G401 (cell line): ENCODE measurements at places on chromosomes 2 and 18.
A peak's percentile ranks its signal among the peaks of the same experiment; 100 is the strongest.

- DNase-seq: no peak
Measured at GRCh38 chr2:222319586-222320435, 21.0 kb upstream of the PAX3 start.

DNA sequence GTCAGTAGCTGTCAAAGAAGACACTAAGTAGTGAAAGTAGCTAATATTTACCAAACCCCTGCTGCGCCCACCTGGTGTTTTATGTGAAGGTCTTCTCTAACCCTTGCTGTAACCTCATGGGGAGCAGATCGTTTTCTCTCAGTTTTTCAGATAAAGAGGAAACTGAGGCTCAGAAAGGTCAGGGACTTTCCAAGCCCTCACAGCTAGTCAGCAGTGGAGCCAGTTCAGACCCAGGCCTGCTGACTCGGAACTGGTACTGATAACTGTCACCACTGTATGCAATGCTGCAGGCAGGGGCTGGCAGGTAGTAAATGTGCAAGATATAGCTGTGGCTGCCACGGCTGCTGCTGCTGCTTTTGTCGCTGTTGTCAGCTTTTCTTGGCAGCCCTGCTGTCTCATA is 69.1 kb downstream of the LRRFIP1 start:
- no peak for DNase-seq

DNA sequence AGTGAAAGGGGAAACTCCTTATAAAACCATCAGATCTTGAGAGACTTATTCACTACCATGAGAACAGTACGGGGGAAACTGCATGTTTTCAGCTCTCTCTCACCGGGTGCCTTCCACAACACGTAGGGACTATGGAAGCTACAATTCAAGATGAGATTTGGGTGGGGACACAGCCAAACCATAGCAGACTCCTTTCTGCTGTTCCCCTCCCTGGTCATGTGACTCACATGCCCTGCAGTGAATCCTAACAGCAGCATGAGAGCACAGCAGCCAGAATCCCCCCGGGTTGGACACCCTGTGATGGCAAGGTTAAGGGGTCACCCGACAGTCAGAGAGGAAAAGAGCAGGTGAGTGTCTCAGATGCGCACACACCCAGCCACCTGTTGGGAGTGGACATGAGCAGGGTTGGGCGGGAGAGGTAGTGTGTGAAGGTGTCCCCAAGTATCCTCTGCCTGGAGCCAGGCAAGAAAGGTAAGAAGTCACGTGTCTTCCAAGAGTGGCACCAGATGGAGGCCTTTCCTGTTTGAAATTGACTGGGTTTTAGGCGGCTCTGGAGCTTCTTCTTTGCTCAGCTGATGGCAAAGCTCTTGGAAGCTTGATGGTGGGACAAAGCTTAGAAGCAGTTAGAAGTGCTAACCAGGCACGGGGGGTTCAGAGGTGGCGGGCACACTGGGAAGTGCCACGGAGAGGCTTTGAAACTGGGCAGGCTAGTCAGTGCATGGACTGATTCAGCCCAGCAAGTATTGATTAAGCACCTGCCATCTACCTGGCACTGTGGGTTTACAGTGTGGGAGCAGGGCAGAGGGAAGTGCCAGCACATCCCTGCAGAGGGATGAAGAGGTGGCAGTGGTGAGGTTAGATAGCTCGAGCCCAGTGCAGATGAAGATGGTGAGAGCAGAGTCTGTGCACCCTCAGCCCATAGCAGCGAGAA is 68.7 kb downstream of the RHOB start:
- DNase-seq: no peak

DNA sequence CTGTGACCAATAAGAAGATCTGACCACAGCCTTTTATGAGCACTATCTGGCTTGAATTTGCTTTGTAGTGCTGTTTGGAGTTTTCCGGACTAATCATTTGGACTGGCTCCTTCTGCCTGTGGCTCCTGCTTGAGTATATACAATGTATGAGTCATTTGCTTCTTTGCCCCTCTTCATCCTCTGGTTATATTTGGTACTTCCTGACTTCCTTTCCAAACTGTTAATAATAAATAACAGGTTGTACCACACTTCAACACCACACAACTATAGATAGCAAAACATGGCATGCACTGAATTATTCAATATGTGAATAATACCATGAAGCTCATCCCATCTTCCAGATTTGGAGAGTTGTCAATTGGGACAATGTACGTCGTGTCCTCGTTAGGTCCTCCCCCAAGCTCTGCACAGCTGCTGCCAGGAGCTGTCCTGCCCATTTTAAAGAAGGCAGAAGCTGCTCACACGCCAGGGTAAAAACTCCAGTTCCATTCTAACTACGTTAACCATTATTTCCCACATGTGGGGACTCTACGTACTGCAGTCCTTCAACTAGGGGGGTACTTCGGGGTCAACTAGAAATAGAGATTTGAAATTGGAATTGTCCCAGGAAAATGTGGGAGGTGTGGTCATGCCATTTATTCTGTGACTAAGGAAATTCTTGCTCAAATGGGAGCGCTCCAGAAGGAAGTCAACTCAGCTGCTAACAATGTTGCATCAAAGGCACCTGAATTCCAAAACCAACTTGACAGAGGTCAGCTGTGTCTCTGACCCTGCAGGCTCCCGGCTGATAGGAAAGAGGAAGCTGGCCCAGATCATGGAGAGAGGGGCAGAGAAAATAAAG is 38.1 kb downstream of the ST8SIA5 start:
- DNase-seq: no peak

- DNase-seq: peak; percentile 33
Measured at GRCh38 chr2:232276733-232277313, 101.7 kb upstream of the ALPP start.

GRCh38 chr2:54915101-54915500 is 135.2 kb downstream of the RTN4 start:
- peak; percentile 87 for DNase-seq

- DNase-seq: no peak
Measured at GRCh38 chr2:54469484-54470053, 13.4 kb downstream of the SPTBN1 start.

- no peak for DNase-seq
Measured at GRCh38 chr2:194116861-194117260, 1540.2 kb upstream of the SLC39A10 start.

GRCh38 chr18:5582849-5583681 is 39.3 kb upstream of the EPB41L3 start:
- no peak for DNase-seq

DNA sequence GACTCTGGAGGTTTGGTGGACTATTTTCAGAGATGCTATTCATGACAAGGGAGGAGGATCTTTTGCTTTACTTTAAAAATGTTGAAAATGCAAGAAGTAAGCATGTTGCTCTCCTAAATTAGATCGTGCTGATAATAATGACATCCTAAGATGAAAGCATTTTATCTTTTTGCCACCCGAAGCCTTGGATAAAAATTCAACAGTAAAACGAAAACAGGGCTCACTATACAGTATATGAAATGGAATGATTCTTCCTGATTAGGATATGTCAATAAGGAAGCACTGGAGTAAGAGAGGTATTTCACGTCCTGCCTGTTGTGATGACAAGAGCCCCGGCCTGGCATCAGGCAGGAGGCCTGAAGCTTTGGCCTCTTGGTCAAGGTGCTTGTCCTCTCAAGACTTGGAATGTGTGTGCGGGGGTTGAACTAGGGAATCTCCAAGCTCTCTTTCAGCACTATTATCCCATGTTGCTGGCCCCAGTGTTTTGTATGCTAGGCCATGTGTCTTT is 306.0 kb downstream of the MTX2 start:
- DNase-seq: no peak

- no peak for DNase-seq
Measured at GRCh38 chr2:235901243-235901642, 266.9 kb downstream of the GBX2 start.

- DNase-seq: no peak
Measured at GRCh38 chr2:186559370-186559769, 30.5 kb upstream of the ITGAV start.

- DNase-seq: peak; percentile 57
Measured at GRCh38 chr2:96404446-96405373, 69.1 kb downstream of the NCAPH start.

GRCh38 chr2:126699716-126700581 is 44.0 kb downstream of the GYPC start:
- DNase-seq: no peak

DNA sequence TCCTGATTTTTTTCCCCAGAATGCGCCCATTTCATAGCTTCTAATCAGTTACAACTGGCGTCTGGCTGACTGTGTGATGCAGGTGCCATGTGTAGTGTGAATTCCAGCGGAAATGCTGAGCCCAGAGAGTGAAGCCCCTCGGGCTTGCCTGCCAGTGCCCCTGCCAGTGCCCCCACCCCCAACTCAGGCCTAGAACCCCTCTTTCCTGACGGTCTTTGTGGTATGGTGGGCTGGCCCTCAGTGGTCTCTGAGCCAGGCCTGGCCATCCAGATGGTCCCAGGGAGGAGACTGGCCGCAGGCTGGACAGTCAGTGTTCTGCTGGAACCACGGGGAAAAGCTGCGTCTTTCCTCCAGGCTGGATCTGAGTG is 3.1 kb downstream of the RAMP1 start:
- DNase-seq: no peak

- no peak for DNase-seq
Measured at GRCh38 chr2:67524213-67524612, 127.1 kb downstream of the ETAA1 start.

DNA sequence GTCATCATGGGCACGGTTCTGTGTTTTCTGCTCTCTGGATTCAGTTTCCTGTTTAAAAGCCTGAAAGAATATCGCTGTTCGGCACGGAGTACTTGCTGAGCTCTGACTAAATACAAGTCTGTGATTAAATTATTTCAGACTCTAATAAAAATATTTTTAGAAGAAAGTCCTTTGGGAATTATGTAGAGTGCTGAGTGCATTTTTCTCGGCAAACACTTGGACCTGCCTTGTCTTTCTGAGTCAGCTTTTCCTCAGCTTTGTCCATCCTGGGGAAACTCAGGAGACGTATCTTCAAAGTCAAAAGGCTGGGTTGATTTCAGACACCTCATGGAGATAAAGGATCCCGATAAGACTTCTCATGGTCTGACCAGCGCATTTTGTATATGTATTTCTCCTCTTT is 45.9 kb downstream of the IL1R2 start:
- no peak for DNase-seq

DNA sequence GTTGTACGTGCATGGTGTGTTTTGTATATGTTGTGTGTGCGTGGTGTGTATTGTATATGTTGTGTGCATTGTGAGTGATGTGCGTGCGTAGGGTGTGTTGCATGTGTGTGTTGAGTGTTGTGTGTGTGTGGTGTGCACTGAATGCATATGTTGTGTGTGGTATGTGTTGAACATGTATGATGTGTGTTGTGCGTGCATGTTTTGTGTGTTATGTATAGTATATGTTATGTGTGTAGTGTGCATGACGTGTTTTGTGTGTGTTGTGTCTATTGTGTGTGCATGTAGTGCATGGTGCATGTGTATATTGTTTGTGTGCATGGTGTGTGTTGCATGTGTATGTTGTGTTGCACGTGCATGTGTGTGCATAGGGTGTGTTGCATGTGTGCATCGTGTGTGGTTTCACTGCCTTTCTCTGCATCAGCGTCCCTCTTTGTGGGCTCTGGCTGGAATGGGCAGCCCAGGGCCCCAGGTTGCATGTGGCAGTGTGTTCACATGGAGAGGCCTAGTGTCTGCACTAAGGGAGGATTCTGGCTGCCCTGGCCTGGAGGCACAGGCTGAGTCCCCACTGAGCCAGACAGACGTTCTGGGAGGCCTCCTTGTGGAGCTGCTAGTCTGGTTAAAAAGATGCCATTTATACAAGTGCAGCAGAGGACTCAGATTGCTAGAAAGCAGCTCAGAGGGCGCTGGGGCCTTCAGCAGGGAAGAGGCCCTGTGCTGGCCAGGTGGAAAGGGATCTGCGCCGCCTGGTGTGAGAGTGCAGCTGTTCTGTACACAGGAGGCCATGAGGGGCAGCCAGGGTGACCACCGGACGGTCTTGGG is 107.2 kb downstream of the FAM168B start:
- no peak for DNase-seq

GRCh38 chr2:196233021-196233804 is 61.8 kb upstream of the STK17B start:
- no peak for DNase-seq

DNA sequence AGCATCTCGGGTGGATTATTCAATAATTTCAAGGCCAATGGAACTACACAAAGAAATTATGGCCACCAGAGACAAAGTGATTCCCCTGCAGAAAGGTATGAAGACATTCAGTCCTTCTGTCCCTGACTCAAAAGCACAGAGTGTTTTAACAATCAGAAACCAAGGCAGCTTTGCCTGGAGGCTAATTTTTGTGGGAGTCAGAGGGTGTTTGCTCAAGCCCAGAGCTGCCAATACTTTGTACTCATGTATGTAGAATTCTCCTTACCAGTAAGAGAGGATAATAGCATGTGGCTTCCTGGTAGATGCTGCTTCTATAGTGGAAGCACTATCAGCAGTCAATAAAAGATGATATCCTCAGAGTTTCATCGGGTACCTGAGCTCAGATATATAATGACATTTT is 178.4 kb downstream of the KCNE4 start:
- DNase-seq: no peak

GRCh38 chr2:46983065-46983801 is 67.6 kb upstream of the MCFD2 start:
- DNase-seq: no peak

- DNase-seq: no peak
Measured at GRCh38 chr2:150742094-150742493, 254.6 kb upstream of the RND3 start.

GRCh38 chr18:579238-579637 is 942 bp upstream of the CETN1 start:
- no peak for DNase-seq

DNA sequence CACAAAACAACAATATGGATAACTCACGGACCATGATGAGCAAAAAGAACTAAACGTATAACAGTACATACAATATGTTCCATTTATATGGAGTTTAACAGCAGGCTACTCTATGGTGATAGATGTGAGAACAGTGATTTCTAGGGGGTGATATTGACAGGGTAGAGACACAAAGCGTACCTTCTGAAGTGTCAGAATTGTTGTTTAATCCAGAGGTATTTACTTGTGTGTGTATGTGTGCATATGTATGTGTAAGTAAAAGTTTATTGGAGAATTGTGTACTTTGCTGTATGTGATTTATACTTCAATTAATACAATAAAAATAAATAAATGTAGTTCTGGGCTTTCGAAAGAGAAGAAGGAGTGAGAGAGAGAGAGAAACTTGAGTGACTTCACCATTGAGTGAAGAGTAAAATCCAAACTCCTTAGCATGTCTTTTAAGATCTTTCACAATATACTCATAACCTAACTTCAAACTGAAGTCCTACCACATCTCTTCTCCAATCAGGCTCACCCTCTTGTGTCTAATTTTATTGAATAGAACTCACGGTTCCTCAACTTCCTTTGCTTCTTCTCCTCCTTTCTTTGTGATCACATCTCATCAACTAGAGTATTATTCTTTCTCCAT is 126.0 kb upstream of the KLF7 start:
- no peak for DNase-seq

- DNase-seq: no peak
Measured at GRCh38 chr2:60548845-60549237, 4.6 kb downstream of the BCL11A start.
